ENCODE measurements at places on chromosomes 4 and X. TPM values are rescaled to one million over a fixed set of nuclear protein-coding genes. Genes with fewer than 3 reads are reported as not detected.

DNA sequence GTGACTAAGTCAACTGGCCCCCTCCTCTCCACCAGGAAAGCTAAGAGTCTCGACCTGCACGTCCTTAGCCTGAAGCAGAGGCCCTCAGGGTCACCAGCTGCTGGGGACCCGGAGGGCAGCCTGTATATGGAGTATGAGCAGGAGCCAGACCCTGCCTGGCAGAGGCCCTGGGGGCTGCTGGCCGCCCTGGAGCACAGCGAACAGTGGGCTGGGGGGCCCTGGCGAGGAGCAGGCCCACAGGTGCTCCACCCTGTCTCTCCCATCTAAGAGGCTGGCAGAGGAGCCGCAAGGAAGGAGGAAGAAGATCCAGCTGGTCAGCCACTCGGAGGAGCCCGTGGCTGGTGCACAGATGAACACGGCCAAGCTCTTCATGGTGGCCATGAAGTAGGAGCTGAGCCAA, 61.2 kb downstream of the ALPK1 start:
- DNase-seq, result no peak
- H3K4me1 ChIP-seq, result peaks cover 2% of the 10 kb centered on the region
- no peak overlapping the region for H3K27ac ChIP-seq
- no peaks in the 10 kb centered on the region for H3K27me3 ChIP-seq

DNA sequence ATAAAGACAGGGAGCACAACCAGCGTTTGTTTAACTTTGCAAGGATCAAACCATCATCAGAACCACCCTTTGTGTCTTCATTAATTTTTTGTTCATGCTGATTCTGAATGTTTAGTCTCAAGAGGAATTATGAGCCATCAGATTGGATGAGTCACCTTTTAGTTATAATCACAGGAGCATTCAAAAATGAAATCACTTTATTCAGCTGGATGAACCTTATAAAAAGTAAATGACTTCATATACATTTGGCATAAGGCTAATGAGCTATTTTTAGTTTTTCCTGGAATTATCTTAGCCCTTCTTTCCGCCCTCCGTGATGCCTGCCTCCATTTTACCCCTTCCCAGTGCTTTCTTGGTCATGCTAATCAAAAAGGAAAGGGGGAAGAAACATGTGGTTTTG, 103.6 kb downstream of the SORBS2 start:
- H3K4me1 ChIP-seq, result no peaks in the 10 kb centered on the region
- H3K27ac ChIP-seq, result no peak overlapping the region
- H3K36me3 ChIP-seq, result no peaks in the 10 kb centered on the region
- no peak overlapping the region for H3K4me3 ChIP-seq
- no peaks in the 10 kb centered on the region for H3K27me3 ChIP-seq

GRCh38 chr4:74539044-74539790, 94.3 kb downstream of the AREG start:
- H3K4me3 ChIP-seq, result no peak overlapping the region
- no peaks in the 10 kb centered on the region for H3K36me3 ChIP-seq
- DNase-seq, result no peak
- H3K27me3 ChIP-seq, result no peaks in the 10 kb centered on the region
- H3K27ac ChIP-seq, result no peak overlapping the region

DNA sequence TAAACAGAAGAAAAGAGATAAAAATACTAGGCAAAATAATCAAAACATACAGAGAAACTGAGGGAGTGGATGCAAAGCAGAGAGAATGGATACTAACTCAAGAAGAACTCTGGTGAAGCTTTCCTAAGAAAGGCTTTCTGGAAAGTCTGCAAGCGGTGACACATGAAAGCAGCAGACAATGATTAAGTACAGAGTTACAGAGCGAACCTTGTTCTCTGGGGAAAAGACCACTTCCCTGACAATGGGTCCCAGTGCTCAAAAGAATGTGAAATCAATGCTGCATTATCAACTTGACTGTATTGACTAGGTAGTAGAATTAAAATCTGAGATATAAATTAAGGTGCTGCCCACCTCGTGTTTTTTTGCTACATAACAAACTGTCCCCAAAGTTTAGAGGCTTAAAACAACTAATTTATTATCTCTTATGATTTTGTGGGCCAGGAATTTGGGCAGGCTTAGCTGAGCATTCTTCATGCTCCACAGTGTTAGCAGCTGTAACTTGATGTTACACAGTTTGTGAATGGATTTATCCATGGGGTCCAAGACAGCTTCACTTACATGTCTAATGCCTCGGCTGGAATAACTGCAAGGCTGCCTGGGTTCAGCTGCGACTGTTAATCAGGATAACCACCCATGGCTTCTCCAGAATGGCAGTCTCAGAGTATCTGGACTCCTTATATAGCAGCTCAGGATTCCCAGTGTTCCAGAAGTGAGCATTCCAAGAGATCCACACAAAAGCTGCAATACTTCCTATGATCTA, 106.9 kb upstream of the INPP4B start:
- H3K27ac ChIP-seq, result no peak overlapping the region
- H3K27me3 ChIP-seq, result no peaks in the 10 kb centered on the region
- no peak overlapping the region for H3K4me3 ChIP-seq
- DNase-seq, result no peak

- H3K36me3 ChIP-seq, result no peaks in the 10 kb centered on the region
- no peak overlapping the region for H3K27ac ChIP-seq
- H3K27me3 ChIP-seq, result no peaks in the 10 kb centered on the region
- H3K4me3 ChIP-seq, result no peak overlapping the region
- DNase-seq, result no peak
- no peaks in the 10 kb centered on the region for H3K4me1 ChIP-seq
Observed at GRCh38 chr4:27350161-27350560, 489.5 kb downstream of the STIM2 start.

- H3K27me3 ChIP-seq, result no peaks in the 10 kb centered on the region
- no peaks in the 10 kb centered on the region for H3K36me3 ChIP-seq
- H3K27ac ChIP-seq, result no peak overlapping the region
- no peak overlapping the region for H3K4me3 ChIP-seq
- H3K4me1 ChIP-seq, result peaks cover 37% of the 10 kb centered on the region
Observed at GRCh38 chr4:26911254-26911653, 50.6 kb downstream of the STIM2 start.

- H3K27ac ChIP-seq, result no peak overlapping the region
- H3K36me3 ChIP-seq, result no peaks in the 10 kb centered on the region
- no peaks in the 10 kb centered on the region for H3K27me3 ChIP-seq
- DNase-seq, result no peak
Observed at GRCh38 chrX:71184803-71185495, 38.1 kb upstream of the GJB1 start.

DNA sequence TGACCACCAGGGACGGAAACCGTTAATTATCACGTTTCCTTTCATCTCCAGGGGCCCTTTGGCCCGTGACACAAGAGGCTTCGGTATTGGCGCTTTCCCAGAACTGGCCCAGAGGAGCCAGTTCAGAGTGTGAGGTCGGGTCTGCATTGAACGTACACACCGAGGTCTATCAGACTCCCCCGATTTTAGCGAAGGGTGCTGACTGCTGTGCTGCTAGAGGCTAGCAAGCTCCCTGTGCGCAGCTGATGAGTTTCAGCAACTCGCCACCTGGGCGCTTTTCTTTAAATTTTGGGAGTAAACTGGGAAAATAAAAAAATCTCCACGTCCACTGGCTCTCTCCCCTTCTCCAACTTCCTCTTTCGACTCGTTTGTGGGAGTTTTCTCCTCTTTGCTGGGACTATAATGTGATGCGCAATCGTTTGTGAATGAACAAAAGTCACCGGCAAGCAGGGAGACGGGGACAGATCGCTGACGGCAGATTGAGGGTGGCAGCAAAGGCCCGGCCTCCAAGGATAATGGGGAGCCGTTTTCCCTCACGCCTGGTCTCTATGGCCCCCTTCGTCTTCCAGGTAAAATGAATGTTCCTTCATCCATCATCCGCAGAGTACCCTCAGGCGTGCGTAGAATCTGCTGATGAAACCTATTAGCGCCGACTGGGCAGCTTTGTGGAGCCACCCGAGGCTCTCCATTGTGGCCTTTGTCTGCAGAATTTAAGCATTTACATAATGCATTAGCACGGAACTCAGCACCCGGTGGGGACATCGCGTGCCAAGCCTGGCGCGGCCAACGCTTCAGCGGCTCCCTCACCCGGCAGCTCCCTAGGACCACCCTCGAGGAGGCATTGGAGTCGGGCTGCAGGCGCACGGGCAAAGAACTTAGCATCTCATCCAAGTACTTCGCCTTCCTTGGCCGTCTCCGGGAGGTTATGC, 1.6 kb upstream of the LRAT start:
- no peak overlapping the region for H3K4me3 ChIP-seq
- H3K27me3 ChIP-seq, result no peaks in the 10 kb centered on the region
- DNase-seq, result peak; percentile 5

GRCh38 chr4:147518846-147519767, 38.2 kb downstream of the EDNRA start:
- H3K27ac ChIP-seq, result no peak overlapping the region
- no peak overlapping the region for H3K4me3 ChIP-seq
- peak; percentile 32 for DNase-seq

DNA sequence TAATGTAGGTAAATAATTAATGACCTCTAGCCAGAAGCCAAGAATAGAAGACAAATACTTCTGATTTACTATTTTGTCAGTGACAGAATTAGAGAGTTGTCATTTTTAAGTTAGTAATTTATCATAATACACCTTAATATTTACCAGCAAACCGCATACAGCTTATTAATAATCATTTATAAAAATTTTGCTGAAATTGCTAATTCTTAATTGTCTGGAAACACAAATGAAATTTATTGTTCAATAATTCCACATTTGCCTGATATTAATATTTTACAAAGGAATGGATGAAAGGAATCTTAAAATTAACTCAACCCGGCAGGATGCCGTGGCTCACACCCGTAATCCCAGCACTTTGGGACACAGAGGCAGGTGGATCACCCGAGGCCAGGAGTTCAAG, 44.7 kb downstream of the PROM1 start:
- H3K27me3 ChIP-seq, result no peaks in the 10 kb centered on the region
- no peak overlapping the region for H3K4me3 ChIP-seq
- peaks cover 5% of the 10 kb centered on the region for H3K4me1 ChIP-seq
- no peak overlapping the region for H3K27ac ChIP-seq
- no peaks in the 10 kb centered on the region for H3K36me3 ChIP-seq

DNA sequence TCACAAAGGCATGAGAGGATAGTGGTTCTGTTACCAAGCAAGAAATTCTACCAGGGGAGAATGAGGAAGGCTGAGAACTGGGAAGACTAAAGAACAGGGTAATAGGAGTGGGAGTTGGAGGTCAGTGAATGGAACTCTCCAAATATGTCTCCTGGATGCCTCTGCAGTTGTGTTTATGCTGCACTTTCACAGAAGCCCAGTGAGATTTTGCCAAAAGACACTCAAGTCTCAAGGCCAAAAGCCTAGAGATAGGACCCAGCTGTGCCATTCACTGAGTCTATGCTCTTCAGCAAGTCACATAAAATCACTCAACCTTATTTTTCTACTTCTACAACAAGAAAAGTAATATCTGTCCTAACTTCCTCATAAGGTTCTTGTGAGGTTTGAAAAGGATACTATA, 285.4 kb downstream of the UNC5C start:
- H3K27me3 ChIP-seq, result no peaks in the 10 kb centered on the region
- DNase-seq, result no peak
- H3K4me3 ChIP-seq, result no peak overlapping the region
- no peak overlapping the region for H3K27ac ChIP-seq
- no peaks in the 10 kb centered on the region for H3K36me3 ChIP-seq

DNA sequence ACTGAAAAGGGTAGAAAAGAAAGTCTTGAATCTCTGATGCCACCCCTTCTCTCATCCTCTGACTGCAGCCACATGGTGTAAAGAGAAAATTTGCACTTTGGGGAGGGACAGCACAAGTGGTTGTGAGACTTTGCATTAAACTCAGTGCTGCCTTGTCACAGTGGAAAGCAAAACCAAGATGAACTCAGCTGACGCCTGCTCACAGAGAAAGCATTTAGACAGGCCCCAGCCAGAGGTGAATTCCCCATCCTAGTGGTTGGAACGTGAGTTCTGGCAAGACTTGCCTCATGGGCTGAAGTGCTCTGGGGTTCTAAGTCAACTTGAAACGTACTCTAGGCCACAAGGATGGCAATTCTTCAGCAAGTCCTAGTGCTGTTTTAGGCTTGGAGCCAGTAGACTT, 1101.4 kb downstream of the ADGRL3 start:
- no peaks in the 10 kb centered on the region for H3K36me3 ChIP-seq
- no peak overlapping the region for H3K27ac ChIP-seq
- no peak for DNase-seq
- no peaks in the 10 kb centered on the region for H3K4me1 ChIP-seq
- no peaks in the 10 kb centered on the region for H3K27me3 ChIP-seq
- no peak overlapping the region for H3K4me3 ChIP-seq

DNA sequence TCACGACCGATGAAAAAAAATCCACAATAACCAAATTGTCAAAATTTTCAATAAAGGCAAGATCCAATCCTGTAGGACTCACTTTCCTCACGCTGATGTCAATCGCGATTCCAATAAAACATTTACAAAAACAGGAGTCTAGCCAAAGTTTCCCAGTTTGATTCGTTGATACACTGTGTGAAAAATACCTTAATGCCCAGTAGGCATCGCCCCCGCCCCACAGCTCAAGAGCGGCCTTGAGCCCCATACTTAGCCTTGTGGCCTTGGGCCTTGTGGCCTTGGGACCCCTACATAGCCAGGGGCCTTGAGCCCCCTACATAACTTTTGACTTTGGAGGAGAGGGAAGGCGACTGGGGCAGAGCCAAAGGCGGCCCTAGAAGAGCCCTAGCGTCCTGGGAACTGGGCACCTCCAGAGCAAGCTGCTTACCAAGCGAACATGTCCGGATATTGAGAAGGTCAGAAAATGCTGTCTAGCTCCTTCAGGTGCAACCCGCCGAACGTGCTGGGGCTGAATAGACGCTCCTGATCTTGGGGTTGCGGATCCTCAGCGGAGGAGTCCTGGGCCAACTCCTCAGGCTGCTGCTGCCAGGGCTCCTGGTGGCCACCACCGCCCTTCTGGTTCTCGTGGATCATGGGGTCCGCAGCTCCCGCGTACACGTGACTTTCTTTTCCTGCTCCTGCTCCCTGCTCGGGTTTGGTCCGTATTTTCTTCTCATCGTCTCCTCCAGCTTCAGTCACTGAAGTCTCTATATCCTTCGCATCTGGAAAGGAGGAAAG, 62.9 kb downstream of the RHOXF2B start:
- DNase-seq, result no peak
- H3K27me3 ChIP-seq, result peaks cover 23% of the 10 kb centered on the region
- peaks cover 19% of the 10 kb centered on the region for H3K4me1 ChIP-seq
- H3K27ac ChIP-seq, result no peak overlapping the region
- H3K4me3 ChIP-seq, result no peak overlapping the region
- H3K36me3 ChIP-seq, result no peaks in the 10 kb centered on the region

GRCh38 chrX:65866773-65867172, 173.1 kb downstream of the VSIG4 start:
- no peak overlapping the region for H3K27ac ChIP-seq
- H3K36me3 ChIP-seq, result no peaks in the 10 kb centered on the region
- no peaks in the 10 kb centered on the region for H3K27me3 ChIP-seq
- H3K4me1 ChIP-seq, result peaks cover 8% of the 10 kb centered on the region
- H3K4me3 ChIP-seq, result no peak overlapping the region
- DNase-seq, result peak; percentile 5

Gene PPEF2
- 0.32 TPM for polyA plus RNA-seq

Gene XAGE1A
- not detected for polyA plus RNA-seq

Gene VSIG4
- 0.09 TPM for polyA plus RNA-seq

Gene HSFX1
- 1.2 TPM for polyA plus RNA-seq

Gene EDA2R
- polyA plus RNA-seq, result 0.16 TPM

Gene SOD3
- not detected for polyA plus RNA-seq

All from B cell (primary cell).